Natural killer cell (primary cell): ENCODE measurements at places on chromosomes 4 and X.
A peak's percentile ranks its signal among the peaks of the same experiment; 100 is the strongest.

DNA sequence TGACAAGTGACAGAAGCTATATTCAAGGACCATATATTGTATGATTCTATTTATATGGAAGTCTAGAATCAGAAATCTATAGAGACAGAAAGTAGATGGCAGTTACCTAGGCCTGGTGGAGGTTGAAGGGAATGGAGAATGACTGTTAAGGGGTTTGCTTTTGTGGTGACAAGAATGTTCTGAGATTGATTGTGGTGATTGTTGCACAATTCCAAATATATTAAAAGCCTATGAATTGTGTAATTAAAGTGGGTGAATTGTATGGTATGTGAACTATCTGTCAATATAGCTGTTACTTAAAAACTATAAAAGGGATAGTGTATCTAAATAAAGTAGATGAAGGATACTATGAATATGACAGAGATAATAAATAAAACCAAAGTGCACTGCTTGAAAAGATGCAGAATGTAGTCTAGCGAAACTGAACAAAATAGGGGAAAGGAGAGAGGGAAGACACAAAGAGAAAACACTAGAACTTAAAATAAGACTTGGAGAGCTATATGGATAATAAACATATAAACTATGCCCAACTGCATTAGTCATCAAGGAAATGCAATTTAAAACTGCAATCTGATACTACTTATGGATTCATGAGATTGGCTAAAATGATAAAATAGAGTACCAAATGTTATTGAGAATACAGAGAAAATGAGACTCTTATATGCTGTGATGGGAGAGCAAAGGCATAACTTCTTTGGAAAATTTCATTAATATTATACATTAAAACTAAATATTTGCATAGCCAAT lies 82.1 kb upstream of the BANK1 start:
- DNase-seq: no peak

DNA sequence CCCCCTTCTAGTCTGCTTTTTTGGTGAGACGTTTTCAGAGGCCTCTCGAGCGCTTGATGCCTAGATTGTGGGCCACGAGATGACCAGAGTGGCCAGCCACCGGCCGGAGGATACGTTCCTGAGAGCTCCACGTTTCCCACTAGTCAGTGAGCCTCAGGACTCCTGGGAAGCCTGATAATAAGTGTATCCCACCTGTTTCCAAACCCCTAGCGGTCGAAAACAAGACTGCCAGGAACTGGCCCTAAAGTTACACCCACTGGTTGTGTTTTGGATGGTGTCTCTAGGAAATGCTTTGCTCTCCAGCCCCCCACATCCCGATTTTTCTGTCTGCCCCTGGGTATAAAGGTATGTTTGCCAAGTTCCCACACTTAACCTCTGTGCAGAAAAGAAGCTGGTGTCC lies 4.6 kb upstream of the RS1 start:
- no peak for DNase-seq

- no peak for DNase-seq
Observed at GRCh38 chrX:139692506-139692849, 15.5 kb downstream of the MCF2 start.

GRCh38 chr4:94636004-94636403 lies 121.8 kb upstream of the BMPR1B start:
- no peak for DNase-seq

- no peak for DNase-seq
Observed at GRCh38 chr4:34850968-34851367, 1393.3 kb downstream of the ARAP2 start.

- DNase-seq: no peak
Observed at GRCh38 chr4:7904952-7905915, 34.4 kb downstream of the AFAP1 start.

GRCh38 chr4:96606451-96606850 lies 766.6 kb downstream of the PDHA2 start:
- no peak for DNase-seq

- DNase-seq: no peak
Observed at GRCh38 chrX:114710571-114710970, 126.7 kb downstream of the HTR2C start.

DNA sequence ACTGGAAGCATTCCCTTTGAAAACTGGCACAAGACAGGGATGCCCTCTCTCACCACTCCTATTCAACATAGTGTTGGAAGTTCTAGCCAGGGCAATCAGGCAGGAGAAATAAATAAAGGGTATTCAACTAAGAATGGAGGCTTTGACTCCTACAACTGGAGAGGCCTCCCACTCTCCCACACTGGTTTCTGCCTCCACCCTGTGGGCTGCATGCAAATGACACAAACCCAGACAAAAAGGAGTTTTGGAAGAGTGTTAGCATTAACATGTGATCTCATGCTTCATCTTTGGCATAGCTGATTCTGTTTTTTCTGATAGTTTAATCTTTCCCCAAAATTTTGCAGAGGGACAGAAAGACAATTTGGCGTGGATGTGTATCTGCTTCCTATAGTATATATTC lies 80.8 kb upstream of the IQCM start:
- DNase-seq: no peak

- no peak for DNase-seq
Observed at GRCh38 chr4:8267077-8267476, 2.5 kb upstream of the HTRA3 start.

- DNase-seq: no peak
Observed at GRCh38 chr4:127139788-127140286, 492.9 kb upstream of the INTU start.

- DNase-seq: no peak
Observed at GRCh38 chr4:165779950-165780670, 92.9 kb upstream of the TLL1 start.

DNA sequence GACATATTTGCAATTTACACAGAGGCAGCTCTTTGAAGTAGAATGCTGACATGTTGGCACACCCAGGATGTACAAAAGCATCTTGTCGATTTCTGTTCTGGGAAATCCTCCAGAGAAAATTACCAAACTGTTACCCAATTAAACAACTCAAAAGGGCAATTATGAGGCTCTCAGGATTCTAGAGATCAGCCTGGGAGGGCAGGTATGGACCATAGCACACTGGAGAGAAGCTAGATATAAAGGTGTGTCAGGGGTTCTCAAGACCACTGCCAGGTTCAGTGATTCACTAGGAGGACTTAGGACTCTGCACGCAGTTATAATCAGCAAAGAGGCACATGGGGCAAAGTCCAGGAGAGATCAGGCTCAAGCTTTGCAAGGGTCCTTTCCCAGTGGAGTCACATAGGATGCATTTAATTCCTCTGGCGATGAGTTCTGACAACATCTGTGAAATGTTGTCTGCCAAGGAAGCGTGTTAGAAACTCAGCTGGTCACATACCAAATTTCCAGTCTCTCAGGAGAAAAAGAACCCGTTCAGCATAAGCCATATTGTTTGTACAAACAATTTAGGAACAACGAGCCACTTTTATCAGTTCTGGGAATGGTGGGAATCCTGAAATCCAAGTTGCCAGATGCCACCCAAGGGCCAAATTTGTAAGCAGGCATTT lies 100.8 kb downstream of the SYTL5 start:
- DNase-seq: no peak

- no peak for DNase-seq
Observed at GRCh38 chr4:139913995-139914598, 239.9 kb downstream of the MAML3 start.

GRCh38 chr4:108116423-108117168 lies 52.1 kb downstream of the LEF1 start:
- DNase-seq: no peak

DNA sequence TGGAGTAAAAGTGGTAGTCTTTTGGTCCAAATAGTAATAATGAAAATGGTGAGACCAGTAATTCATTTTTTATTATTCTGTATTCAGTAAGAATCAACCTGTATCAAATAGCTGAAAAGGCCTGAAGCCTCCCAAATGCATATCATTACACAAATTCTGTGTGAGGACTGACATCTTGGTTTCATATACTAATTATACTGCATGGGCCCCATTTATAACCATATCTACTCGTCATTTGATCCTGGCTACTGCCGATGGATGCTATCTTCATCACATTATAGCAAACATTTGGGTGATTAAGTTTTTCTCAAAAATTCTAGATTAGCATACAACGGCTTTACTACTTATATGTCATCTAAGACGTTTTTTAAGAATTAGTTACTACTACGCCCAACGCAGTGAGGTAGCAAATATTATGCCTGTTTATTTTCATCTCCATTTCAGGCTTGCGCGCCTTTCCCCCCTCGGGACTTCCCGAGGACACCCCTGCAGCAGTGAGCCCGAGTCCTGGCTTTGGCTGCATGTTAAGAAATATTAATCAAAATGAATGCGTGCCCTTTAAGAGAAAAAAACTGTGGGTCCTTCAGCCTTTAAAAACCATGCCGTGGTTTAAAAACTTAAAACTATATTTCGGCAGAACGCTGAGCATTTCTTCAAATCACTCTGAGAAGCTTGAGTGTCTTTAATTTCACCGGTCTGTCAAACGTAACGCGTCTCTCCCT lies 814 bp upstream of the MMAA start:
- no peak for DNase-seq

GRCh38 chr4:147198411-147199051 lies 252.9 kb upstream of the TTC29 start:
- no peak for DNase-seq

GRCh38 chr4:30281986-30282385 lies 438.2 kb upstream of the PCDH7 start:
- DNase-seq: no peak

DNA sequence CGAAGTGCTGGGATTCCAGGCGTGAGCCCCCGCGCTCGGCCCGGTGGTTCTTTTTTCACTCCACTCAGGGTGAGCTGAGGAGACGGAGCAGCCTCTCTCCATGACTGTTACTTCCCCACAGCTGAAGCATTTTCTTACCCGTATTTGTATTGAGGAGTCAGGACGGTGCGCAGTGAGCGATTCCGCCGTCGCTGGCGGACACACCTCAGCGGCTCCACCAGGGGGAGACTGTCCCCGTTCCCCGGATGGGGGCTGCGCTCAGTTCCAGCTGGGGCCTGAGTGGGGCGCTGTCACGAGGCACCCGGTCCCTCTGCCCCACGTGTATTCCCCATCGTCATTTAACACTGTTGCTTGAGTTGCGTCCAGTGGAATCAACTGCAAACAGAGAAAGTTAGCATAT lies 844.0 kb upstream of the FRG1 start:
- no peak for DNase-seq

- DNase-seq: peak; percentile 47
Observed at GRCh38 chr4:185424905-185425646, 688 bp downstream of the UFSP2 start.

- no peak for DNase-seq
Observed at GRCh38 chr4:23763559-23763958, 126.3 kb downstream of the PPARGC1A start.

- no peak for DNase-seq
Observed at GRCh38 chr4:79466621-79467020, 58.6 kb upstream of the GK2 start.

DNA sequence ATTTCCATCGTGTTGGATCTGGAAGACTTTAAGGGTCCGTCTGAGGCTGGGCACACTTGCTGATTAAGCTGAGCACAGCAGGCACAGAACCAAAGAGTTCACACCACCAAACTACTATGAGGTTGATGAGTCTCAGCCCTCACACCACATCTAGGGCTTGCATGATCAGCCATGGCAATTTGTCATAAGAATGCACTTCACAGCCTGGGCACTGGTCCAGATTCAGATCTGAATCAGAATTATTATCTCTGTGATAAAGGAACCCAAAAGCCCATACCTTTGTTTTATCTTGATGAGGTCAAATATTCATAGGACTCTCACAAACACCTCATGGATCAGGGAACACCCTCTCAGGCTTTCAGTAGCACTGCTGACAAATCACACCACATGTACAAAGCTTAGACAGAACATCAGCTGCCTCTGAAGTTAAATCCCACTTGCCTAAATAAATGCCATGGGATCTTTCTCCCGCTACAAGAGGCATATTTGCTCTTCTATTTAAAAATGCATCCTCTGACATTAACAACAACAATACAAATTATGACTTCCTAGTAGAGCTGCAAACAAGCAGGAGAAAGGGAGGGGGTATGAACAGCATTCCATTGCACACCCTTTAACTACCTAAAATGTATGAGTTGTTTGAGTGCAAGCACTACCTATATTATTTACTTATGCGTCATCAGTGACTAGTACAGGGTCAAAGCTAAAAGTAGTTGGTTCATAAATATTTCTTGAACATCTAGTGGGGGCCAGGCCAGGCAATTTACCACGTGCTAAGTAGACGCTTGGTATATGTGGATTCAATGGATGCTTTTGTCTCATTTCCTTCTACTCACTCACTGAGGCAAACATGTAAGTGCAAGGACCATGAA lies 186.3 kb upstream of the FGF13 start:
- DNase-seq: no peak

- DNase-seq: no peak
Observed at GRCh38 chrX:106178826-106179225, 10.7 kb downstream of the PWWP3B start.

DNA sequence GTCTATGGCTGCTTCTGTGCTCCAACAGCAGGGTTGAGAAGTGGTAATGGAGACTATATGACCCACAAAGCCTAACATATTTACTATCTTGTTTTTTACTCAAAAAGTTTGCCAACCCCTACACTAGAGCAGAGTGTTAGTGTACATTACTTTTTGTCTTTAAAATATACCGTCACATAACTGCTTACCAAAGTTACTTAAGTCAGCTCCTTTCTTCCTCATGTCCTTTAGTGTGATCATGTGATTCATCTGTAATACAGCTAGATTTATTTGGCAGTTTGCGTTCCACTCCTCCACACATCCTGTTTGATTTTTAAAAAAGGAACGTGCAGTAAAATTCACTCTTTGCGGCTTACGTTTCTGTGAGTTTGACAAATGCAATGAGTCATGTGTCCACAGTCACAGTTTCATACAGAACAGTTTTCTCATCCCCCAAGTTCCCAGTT lies 162.4 kb upstream of the GPRIN3 start:
- DNase-seq: peak; percentile 41

DNA sequence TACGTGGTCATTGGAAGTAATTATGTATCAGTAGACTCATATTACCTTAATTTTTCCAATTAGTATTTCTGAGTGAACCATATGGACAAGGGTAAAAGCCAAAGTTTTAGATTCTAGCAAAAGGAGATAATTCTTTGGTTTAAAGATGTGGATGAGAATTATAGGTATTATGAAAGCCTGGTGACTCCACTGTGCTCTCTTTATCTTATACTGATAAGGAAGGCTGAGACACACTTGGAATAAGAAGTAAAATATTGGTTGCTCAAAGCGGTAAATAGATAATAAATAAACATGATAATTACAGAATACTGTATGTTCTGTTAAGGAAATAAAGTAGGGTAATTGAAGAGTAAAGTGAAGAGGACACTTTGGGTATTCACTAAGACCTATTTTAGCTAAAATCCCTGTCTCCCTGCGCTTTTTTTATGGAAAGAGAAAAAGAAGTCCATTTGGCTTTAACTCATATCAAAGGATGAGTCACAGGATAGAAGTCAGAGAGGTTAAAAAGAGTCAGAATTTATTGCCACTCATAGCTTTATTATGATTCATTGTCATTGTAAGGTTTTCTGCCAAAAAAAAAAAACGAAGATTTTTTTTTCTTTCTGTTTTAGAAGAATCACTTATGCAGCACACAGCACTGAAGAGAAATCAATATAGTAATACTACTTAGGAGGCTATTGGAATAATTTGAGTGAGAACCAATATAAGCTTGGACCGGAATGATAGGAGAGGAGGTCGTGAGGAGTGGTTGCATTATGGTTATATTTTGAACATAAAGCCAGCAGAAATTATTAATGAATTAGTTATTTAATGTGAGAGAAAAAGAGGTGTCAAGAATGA lies 2463.1 kb downstream of the ARAP2 start:
- DNase-seq: no peak
